IMR-90 (cell line): ENCODE measurements at places on chromosomes 1 and 21. TPM values are rescaled to one million over a fixed set of nuclear protein-coding genes. Genes with fewer than 3 reads are reported as not detected.
A peak's percentile ranks its signal among the peaks of the same experiment; 100 is the strongest.

- no peak for DNase-seq
Measured at GRCh38 chr21:46626536-46626935, 8.9 kb upstream of the PRMT2 start.

DNA sequence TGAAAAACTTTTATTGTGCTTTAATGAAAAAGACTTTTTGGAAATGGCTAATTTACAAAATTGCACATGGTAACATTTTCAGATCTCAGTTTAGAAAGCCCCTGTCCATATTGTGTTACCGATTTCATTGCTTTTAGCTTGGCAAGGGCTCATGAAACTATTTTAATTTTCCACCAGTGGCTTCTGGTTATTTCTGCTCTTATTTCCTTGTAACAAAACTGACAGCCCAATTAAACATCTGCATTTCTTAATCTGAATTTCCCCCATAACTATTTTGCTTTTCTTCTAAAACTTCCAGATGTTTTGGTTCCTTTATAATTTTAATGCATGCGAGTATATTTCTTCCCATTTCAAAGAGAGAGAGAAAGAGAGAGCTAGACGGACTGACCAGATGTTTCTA, 264.8 kb downstream of the PTPRC start:
- no peak for DNase-seq

DNA sequence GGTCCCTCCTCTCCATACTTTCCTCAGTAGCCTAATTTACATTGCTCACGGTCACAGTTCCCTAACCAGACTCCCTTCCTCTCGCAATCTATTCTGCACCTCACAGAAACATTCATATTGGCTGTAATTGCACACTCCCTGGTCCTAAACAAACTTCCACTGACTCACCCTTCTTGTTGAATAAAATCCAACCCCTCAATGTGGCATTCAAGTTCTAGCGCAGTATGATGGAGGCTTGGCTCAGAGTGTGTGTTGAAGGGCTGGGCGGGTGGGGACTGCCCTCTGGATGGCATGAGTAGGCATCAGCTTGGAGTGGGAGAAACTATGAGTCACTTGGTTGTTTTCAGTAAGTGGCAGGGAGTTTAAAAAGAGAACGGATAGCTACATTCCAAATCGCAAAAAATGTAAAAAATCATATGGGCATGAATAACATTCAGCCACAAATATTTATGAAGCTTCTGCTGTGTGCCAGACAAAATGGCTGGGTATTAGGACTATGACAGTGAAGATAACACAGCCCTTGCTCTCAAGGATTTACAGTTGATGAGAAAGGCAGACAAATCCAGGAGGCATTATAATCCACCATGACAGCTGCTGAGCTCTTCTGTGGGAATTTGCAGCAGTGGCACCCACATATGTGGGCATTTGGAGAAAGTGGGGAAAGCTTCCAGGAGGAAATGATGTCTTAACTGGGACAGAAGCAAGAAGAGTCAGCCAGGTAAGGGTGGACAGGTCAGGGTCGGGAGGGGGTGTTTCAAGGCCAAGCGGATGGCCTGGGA, 42.2 kb upstream of the LYST start:
- peak; percentile 82 for DNase-seq

The RGS8 gene
- not detected in 2 replicates for total RNA-seq

The CLCA4 gene
- total RNA-seq: not detected in 2 replicates

GRCh38 chr1:245871915-245872314, 635.2 kb downstream of the SMYD3 start:
- DNase-seq: peak; percentile 99

DNA sequence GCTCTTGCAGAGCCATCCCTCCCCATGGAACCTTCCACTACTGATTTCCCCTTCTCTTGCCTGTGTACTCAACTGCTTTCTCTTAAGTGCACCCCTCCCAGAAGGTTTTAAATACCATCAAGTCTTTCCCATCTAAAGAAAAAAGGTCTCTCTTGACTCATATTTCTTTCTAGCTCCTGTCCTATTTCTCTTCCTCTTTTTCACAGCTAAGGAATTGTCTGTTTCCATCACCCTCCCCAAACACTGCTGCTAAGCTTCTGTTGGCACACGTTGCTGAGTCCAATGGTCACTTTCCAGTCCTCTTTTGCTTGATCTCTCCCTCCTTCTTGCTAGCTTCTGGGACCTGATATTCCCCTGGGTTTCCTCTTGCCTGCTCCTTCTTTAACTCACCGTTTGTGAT, 13.3 kb upstream of the GNL2 start:
- DNase-seq: no peak

The PCP4L1 gene
- not detected in 2 replicates for total RNA-seq

- DNase-seq: peak; percentile 77
Measured at GRCh38 chr1:54312796-54313316, 93.3 kb downstream of the SSBP3 start.

DNA sequence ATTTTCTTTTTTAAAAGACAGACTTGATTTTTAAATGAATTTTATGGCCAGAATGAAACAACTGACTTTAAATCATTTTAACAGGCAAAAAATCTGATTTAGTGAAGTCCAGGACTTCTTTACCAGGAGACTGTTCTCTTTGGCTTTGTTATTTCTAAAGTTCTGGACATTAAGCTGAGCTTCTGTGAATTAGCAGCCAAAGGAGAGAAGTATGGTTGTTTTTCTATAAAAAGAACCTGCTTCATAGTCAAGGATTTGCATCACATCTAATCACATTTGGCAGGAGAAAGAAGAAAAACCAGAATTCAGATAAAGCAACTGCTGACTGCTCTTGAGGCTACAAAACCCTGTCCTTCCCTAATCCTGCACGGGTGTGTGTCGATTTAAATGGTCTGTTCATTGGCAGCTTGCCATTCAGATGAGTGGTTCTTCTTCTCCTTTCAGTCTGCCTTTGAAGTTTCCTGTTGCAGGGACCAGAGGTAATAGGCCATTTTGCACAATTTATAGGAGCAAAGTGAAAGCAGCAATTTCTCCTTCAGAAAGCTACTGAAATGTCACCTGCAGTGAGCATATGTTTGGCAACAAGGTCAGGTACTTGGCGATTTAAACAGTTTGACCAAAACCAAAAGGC, 215.4 kb downstream of the OLFM3 start:
- no peak for DNase-seq

- no peak for DNase-seq
Measured at GRCh38 chr1:161244888-161245287, 6.9 kb upstream of the NR1I3 start.

- no peak for DNase-seq
Measured at GRCh38 chr1:97806996-97807520, 113.8 kb downstream of the DPYD start.

The TRIM17 gene
- total RNA-seq: not detected in 2 replicates

The PAPPA2 gene
- total RNA-seq: 0.18 and 0.28 TPM in 2 replicates

The HSPB7 gene
- total RNA-seq: 0.54 and 0.56 TPM in 2 replicates

GRCh38 chr1:198641501-198641900, 2.7 kb downstream of the PTPRC start:
- peak; percentile 43 for DNase-seq

GRCh38 chr1:43747736-43748135, 40.4 kb downstream of the ST3GAL3 start:
- DNase-seq: peak; percentile 25

The RGL1 gene
- 7.5 TPM in 2 replicates for total RNA-seq

DNA sequence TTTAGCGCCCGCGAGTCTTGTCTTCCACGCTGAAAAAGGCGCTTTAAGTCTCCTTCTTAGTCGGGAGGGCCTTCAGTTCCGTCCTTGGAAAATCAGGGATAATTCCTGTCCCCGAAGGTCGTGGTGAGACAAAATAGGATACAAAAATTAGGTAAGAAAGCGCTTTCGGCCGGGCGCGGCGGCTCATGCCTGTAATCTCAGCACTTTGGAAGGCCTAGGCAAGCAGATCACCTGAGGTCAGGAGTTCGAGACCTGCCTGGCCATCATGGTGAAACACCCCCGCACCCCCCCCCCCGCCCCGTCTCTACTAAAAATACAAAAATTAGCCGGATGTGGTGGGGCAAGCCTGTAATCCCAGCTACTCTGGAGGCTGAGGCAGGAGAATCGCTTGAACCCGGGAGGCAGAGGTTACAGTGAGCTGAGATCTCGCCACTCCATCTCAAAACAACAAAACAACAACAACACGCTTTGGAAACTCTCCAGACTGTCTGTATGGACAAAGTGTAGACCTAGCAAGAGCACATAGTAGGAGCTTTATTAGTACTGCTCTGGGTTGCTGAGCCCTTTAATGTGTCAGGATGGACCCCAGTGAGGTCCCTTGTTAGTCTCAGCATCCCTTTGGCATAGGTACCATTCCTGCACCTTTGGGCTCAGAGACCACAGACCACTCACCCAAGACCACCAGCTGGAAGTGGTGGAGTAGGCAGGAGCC, 790 bp upstream of the TMEM54 start:
- DNase-seq: no peak

The ADAMTSL4 gene
- total RNA-seq: 0.54 and 0.56 TPM in 2 replicates

The VHLL gene
- 0.28 TPM in 1 of 2 replicates, not detected in the other for total RNA-seq

The NUAK2 gene
- 7.2 and 8.1 TPM in 2 replicates for total RNA-seq

GRCh38 chr1:64043976-64044375, 159.4 kb upstream of the UBE2U start:
- peak; percentile 31 for DNase-seq

- no peak for DNase-seq
Measured at GRCh38 chr1:39043513-39043912, 17.4 kb downstream of the NDUFS5 start.

DNA sequence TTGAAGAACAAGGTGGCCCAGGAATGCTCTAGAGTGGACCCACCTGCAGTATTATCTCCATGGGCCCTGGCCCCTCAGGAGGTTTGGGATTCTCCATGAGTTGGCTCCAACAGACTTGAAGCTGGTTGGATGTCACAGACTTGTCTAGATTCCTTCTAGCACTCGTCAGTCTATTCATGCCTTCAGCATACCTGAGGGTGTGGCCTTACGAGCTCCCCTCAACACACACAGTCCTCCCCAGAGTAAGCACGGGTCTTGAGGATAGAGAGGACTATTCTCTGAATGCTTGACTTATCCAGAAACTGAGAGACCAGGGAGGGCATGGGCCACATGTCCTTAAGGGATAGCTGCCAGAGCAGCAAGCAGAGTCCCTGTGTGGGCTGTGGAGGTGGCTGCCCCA, 45.9 kb upstream of the COL6A1 start:
- peak; percentile 63 for DNase-seq

- DNase-seq: no peak
Measured at GRCh38 chr21:45084881-45085536, 10.6 kb downstream of the ADARB1 start.

DNA sequence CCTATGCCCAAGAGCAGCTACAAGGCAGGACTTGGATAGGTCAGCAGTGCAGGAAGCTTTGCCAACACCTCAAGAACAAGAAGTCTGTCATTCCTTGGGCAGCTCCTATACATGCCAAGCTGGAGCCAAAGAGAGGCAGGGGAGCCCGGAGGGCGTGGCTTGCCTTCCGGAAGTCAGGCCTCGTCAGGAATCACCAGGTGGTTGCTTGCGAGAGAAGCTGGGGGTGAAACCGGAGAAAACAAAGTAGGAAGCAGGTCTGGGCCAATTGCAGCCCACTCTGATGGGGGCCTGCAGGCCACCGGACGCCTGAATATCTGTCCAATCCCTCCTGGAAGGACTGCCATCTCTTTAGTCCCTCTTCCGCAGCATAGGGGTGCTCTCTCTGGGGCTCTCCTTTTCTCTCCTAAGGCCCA, 794 bp upstream of the FAM76A start:
- DNase-seq: no peak

The CD34 gene
- under 0.01 TPM in 1 of 2 replicates, not detected in the other for total RNA-seq

GRCh38 chr1:92820551-92820950, 11.3 kb upstream of the RPL5 start:
- DNase-seq: peak; percentile 56

The KLF17 gene
- 0.28 and 0.36 TPM in 2 replicates for total RNA-seq
